ENCODE measurements at places on chromosomes 2 and 18. TPM values are rescaled to one million over a fixed set of nuclear protein-coding genes. Genes with fewer than 3 reads are reported as not detected.

CD8B2 gene
- total RNA-seq: not detected

HAAO gene
- not detected for total RNA-seq

RGPD3 gene
- total RNA-seq: 0.33 TPM

C18orf32 gene
- 17.3 TPM for total RNA-seq

MBD1 gene
- total RNA-seq: 102 TPM

MBD2 gene
- 31.3 TPM for total RNA-seq

AMER3 gene
- not detected for total RNA-seq

ADGRF3 gene
- 0.17 TPM for total RNA-seq

SLC23A3 gene
- total RNA-seq: 2.7 TPM

ARHGEF4 gene
- total RNA-seq: 48.8 TPM

Measured in mammary epithelial cell (primary cell).